NT2/D1 (cell line): ENCODE measurements at places on chromosomes 1 and 21.

GRCh38 chr1:22782406-22782805, 71.8 kb downstream of the EPHB2 start:
- DNase-seq = no peak

DNA sequence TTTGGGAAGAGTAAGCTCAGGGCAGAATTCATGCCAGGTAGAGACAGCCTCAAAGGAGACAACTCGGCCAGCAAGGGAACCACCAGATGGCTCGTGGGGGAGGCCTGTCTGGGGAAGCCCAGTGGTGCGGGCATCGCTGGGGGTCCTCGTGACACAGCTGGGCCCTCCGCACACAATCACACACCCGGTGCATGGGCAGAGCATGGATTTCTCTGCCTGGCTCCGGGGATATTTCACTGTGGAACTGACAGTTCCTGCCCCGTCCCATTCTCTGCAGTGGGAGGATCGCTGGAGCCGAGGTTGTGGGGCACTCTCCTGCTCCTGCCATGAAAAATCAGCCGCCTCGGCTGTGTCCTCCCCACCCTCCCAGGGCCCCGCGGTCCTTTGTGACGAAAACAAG, 108.0 kb downstream of the CRYAA start:
- no peak for DNase-seq

DNA sequence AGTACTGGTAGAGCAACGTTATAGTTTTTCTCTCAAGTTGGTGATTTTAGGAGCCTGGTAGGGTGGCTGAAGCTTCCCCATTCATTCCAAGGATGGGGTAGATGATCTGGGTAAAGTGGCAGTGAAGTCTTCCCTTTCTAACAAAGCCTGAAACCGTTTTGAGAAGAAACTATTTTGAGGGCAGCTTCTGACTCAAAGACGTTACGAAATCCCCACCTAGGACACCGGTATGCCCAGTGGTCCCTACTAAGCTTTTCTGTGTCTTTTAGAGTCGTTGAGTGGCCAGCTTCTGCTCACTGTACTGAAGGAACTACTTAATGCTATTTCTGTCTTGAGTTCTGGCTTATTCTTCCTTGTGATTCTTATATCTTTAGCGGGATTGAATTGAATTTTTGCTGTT, 1.4 kb downstream of the WDTC1 start:
- no peak for DNase-seq

GRCh38 chr1:209104646-209105045, 478.9 kb upstream of the CAMK1G start:
- DNase-seq = no peak

DNA sequence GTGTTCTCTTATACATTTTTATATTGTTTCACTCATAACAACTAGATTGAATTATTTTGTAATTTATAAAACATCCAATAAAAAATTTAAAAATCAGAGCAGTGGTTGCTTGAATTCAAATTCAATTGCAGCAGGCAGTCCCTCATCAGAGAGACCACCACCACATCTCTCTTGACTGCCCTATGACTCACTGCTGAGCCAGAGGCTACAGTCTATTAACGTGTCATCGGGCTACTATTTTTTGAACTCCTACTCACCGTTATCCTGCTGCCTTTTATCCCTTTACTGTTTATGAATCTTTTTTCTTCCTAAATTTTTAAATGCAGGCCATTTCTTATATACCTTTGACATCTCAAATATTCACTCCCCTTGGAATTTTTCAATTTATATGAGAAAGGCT, 144.7 kb downstream of the BARHL2 start:
- no peak for DNase-seq

- DNase-seq = no peak
These were observed 44.2 kb downstream of the ELK4 start for GRCh38 chr1:205587581-205587980.

- DNase-seq = no peak
These were observed 340.2 kb downstream of the PTPRU start for GRCh38 chr1:29576510-29576909.

DNA sequence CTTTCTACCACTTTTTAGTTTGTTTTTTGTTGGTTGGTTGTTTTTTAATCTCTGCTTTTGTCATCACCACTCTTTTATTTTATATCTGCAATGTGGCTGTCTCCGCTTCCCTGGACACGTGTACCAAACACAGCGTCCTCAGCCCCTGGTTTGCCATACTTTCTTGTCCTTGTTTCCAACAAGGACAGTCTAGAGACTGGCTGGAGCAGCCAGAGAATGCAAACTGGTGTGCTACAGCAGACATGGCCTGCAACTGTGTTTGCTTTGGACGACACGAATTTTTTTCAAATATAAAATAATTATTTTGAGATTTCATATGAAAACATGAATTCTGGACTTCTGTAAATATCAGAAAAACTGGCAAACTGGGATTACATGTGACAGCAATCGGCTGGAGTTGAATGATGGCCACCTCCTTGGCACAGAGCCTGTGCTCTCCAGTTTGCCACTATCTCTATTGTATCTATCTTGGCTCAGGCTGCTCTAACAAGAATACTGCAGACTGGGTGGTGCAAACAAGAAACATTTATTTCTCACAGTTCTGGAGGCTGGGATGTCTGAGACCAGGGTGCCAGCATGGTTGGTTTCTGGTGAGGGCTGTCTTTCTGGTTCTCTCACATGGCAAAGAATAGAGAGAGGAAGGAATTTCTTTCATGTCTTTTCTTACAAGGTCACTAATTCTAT, 34.6 kb upstream of the POU2F1 start:
- no peak for DNase-seq

DNA sequence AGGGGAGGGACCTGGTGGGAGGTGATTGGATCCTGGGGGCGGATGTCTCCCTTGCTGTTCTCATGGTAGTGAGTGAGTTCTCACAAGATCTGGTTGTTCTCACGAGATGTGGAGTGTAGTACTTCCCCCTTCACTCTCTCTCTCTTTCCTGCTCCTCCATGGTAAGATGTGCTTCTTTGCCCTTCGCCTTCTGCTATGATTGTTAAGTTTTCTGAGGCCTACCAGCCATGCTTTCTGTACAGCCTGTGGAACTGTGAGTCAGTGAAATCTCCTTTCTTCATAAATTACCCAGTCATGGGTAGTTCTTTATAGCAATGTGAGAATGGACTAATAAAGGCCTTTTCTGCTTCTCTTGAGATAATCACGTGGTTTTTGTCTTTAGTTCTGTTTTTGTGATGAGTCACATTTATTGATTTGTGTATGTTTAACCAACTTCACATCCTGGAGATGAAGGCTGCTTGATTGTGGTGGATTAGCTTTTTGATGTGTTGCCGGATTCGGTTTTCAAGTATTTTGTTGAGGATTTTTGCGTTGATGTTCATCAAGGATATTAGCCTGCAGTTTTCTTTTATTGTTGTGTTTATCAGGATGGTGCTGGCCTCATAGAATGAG, 45.5 kb downstream of the RABGAP1L start:
- no peak for DNase-seq

DNA sequence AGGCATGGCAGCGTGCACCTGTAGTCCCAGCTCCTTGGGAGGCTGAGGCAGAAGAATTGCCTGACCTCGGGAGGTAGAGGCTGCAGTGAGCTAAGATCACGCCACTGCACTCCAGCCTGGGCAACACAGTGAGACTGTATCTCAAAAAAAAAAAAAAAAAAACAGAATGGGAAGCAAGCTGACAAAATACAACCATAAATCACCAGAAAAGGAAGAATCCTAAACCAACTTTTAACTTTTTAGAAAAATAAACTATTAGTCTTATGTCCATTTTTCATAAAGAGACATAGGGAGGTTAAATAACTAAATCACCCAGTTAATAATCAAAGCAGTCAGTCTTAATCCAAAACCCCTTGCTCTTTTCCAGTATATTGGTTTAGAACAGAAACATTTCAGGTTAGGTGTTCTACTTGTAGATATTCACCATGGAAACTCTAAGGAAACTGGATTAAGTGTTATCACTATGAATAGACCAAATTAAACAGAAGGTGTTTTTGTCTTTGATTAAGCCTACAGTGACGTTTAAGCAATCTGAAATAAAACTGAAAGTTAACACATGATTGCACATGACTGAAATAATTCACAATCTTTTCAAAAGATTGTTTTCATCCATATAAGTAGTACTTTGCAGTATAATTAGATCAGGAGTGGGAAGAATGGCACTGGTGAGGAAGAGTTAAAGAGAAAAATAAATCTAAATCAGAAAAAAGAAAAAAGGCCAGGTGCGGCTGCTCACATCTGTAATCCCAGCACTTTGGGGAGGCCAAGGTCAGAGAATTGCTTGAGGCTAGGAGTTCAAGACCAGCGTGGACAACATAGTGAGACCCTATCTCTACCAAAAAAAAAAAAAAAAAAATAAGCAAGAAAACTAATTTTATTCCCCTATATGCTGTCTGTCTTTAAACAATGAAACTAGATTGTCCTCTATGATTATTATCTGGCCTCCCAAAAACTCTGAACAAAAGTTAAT, 9.6 kb downstream of the CDC42BPA start:
- no peak for DNase-seq
